ENCODE measurements at places on chromosomes 7 and 10.

GRCh38 chr10:11004144-11005077, 13.3 kb upstream of the CELF2 start:
- no peak for DNase-seq

DNA sequence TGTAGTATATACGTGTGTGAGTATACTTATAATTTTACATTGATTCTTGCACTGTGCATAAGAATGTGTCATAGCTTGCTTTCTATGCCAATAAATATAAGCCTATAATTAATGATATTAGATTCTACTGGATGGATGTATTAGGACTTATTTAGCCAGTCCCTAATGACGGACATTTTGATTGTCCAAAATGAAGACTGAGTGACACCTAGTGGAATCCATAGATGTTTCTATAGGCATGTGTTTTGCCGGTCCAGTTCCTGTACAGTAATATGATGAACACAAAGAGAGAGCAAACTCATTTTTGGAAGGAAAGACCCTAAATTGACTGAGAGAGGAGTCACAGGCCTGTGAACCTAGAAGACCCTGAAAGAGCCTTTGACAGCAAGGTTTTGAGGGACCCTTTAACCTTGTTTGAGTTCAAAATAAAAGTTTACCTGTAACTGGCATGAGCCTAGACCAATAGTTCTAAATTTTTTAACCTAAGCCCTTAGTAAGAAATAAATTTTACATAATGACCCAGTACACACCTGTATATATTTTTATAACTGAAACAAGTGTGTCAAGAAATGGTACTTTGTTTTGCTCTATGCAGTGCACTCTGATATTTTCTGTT, 42.4 kb upstream of the AGBL3 start:
- DNase-seq: no peak

GRCh38 chr10:70568781-70569495, 33.6 kb downstream of the PRF1 start:
- DNase-seq: no peak

DNA sequence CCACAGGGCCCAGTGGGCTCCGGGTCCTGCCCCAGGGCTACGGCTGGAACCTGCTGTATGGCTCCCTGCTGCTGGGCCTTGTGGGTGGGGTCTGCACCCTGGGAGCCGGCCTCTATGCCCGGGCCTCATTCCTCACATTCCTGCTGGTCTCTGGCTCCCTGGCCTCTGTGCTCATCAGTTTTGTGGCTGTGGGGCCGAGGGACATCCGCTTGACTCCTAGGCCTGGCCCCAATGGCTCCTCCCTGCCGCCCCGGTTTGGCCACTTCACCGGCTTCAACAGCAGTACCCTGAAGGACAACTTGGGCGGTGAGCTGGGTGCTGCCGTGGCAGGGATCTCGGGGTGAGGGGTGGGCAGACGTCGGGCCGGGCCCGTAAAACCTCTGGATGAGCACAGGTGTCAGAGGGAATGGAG, 4.4 kb downstream of the SLC12A9 start:
- no peak for DNase-seq

- no peak for DNase-seq
Observed at GRCh38 chr7:12436896-12437535, 33.4 kb upstream of the VWDE start.

DNA sequence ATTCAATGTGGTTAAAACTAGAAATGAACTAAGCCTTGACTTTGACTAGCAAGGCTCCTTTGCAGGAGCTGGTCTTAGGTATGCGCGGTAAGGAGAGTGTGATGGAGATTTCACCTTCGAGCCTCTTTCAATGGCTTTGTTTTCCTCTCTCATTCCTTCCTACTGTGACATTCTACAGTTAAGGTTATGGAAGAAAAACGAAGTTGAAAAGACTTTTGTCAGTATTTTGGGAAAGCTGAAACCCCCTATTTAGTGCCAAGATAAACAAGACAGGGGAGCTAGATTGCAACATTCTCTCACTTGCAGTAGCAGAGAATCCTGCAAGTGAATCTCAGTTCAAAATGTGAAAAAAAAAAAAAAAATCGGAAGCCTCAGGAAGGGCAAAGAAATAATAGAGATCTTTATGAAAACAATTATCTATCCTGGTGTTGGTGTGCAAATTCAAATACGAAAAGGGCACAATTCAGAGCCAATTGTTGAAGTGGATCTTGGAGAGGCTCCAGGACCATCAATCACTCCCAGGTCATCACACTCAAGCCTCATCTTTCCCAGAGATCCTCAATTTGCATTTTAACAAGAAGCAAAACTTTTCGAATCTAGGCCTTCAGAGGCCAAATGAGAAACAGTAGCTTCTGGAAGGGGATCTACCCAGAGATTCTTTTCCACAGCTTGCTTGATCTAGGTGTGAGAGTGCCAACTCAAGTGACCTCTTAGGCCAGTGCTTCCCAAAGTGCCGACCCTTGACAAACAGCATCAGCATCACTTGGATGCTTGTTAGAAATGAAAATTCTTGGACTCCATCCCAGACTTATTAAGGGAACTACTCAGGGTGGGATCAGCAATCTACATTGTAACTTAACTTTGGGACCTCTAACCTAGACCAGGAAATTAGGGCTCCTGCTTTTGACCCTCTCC, 163.8 kb downstream of the INHBA start:
- DNase-seq: no peak

DNA sequence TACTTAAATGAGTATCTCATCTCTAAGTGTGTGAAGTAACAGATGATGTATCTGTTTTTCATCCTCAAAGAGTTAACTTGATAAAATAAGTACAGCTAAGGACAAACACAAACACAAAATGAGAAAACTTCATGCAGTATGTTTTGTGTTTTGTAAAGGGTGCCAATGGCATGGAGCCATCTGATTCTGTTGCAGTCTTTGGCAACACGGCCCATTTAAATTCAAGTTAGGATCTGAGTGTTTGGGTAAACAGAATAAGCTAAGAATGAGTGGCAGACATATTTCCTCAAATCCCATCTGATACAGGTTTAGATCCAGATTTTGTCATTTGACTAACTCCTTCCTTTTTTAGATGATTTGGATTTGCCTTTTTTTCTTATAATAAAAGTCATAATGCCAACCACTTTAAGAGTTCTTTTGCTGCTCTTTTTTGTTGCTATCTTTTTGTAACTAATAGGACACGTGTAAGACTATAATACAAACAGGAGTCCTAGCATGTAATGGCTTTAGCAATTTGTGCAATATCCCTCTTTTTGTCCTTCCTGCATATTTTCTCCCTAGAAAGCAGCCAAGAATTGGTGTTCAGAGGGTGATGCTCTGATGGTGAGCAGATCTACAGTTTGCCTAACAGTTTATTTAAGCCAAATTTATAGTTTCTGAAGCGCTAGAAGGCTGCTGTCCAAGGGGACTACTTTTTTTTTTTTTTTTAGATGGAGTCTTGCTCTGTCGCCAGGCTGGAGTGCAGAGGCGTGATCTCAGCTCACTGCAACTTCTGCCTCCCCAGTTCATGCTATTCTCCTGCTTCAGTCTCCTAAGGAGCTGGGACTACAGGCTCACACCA, 18.9 kb upstream of the ACTA2 start:
- DNase-seq: no peak

- DNase-seq: no peak
Observed at GRCh38 chr7:123057911-123058310, 62.4 kb upstream of the TAS2R16 start.
